ENCODE measurements at places on chromosomes 12 and 14.

DNA sequence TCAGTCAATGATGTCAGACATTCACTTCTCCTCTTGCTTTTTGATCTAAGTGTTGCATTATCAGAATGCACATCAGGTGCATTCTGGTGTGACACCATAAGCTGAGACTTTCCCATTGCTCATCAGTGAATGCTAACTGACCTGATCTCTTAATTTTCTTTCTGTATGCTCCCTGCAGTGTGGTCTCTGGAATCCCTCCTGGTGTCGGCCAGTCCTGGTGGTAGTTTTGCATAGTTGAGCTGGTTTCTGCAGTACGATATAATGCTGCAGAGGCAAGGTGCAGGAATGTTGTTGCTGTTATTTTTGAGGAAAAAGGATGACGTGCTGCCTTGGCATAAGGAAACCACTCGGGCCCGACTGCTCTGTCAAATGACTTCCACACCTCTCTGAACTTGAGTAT is 11.0 kb upstream of the SRP54 start:
- no peak for DNase-seq

- no peak for DNase-seq
These were observed 14.3 kb downstream of the XRCC3 start for GRCh38 chr14:103700753-103701490.

- DNase-seq = no peak
These were observed 19.3 kb upstream of the CCER1 start for GRCh38 chr12:90974286-90974685.

DNA sequence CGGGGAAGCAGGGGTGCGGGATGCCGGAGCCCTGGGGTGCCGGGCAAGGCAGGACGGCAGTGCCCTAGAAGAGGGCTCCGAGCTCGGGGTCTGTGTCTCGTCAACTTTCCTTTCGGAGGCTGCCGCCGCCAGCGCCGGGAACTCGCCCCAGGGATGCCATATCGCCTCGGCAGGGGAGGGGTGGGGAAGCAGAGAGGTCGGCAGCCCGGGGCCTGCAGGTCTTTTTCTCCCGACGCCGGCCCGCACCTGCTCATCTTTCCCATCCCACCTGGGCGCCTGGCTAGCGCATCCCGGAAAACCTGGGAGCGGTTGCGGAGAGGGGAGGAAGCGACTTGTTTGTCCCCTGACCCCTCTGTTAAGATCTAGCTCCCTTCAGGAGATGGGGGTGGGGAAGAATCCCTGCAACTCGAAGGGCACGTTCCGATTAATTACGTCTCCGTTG is 547 bp downstream of the CNTN1 start:
- DNase-seq = no peak

- DNase-seq = peak; percentile 99
These were observed at the start of gene FOXG1 for GRCh38 chr14:28766469-28766955. TSS of gene FOXG1 (plus strand) at chr14:28766787. CDS start at chr14:28767280, 493 bp downstream.

GRCh38 chr14:23518709-23519108 is 32.9 kb downstream of the ZFHX2 start:
- DNase-seq = no peak

DNA sequence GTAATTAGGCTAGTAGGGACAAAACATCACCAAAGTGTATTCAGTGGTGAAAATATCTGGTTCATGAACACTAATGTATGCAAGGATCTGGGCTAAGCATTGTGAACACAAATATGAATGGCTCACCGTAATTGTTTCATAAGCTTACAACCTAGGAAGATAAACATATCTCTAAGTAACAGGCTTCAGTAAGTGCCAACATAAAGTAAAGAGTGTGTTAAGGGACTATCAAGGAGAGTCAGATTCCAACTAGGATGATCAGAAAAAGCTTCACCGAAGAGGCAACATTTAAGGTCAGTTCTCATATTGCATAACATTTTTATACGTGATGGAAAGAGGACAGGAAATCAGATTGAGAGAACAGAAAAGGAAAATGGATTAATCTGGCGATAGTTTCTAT is 29.4 kb downstream of the ABCC9 start:
- DNase-seq = no peak

DNA sequence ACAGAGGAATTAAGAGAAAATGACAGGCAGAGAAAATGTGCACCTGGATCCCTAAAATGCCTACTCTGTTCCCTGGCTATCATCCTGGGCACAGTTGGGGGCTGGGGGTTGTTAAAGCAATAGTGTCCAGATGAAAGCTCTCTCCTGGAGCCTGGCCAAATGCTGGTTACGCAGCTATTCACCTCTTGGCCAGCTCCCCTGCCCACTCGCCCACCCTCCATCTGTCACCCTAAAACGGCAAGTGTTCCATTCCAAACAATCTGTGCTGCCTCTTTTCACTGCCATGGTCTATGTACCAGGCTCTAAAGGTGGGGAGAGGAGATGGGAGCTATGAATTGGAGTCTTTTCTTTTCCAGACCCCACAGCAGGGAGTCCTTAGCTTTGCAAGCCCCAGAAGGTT is 24.7 kb upstream of the NPFF start:
- DNase-seq = peak; percentile 54

- DNase-seq = no peak
These were observed 285.0 kb downstream of the SLC6A15 start for GRCh38 chr12:84627593-84627992.

- no peak for DNase-seq
These were observed 4.3 kb downstream of the MFAP5 start for GRCh38 chr12:8658346-8658745.

DNA sequence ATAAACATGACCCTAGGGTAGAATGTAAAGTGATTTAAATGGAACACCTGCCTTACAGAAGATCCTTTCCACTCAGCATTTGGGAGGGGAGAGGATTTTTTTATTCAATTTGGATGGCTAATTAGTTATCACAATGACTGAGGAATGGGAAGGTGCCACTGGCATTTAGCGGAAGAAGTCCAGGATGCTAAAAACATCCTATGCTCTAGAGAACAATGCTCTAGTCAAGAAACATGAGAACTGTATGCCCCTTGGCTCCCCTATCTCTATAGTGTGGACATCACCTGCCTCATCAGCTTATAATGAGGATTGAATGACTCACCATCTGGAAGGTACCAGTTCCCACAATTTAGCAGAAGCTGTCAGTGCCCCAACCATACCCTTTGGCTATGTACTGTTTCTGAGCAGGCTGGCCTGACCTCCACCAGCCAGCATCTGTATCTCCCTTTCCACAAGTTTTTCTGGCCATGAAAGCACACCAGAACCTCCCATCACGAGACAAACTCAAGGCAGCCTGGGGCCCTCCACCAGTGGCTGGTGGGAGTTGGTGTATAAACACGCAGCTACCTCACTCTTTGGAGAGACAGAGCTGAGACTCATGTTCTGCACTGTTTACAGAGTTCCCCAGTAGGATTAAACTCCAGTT is 109.7 kb upstream of the VASH1 start:
- DNase-seq = no peak

DNA sequence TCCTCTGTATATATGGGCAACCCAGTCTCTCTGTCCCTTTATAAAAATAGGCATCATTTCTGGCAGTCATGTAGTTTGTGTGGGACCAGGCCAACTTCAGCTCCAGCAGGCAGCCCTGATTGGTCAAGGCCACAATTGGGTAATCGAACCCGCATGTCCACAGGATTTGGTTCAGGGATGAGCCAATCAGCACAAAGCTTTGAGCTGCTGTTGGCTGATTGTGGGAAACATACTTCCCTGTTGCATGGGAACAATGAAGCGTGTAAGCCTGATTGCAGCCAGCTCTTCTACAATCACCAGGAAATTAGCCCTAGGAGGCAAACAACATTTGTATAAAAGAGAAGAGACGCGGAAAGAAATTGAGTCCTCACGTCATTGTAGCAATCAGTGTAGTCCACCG is 328.6 kb downstream of the PCNX1 start:
- DNase-seq = no peak

DNA sequence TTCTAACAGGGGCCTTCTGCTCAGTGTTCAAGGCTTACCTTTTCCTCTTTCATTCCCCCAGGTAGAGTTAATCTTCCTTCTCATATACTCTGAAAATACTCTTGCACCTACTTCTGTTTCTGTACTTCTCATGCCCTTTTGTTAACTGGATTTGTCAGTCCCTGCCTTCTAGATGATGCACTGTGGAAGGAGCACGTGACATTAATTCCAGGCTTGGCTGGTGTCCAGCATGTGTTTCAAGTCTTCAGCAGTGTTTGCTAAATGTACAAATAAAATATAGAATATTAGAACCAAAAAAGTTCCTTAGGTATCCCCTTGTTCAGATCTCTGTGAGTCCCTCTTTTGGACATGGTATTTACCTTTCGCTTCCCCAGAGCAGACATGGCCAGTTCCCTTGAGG is 27.9 kb upstream of the EVL start:
- DNase-seq = no peak

- no peak for DNase-seq
These were observed 159.3 kb downstream of the PDE3A start for GRCh38 chr12:20527417-20528163.

DNA sequence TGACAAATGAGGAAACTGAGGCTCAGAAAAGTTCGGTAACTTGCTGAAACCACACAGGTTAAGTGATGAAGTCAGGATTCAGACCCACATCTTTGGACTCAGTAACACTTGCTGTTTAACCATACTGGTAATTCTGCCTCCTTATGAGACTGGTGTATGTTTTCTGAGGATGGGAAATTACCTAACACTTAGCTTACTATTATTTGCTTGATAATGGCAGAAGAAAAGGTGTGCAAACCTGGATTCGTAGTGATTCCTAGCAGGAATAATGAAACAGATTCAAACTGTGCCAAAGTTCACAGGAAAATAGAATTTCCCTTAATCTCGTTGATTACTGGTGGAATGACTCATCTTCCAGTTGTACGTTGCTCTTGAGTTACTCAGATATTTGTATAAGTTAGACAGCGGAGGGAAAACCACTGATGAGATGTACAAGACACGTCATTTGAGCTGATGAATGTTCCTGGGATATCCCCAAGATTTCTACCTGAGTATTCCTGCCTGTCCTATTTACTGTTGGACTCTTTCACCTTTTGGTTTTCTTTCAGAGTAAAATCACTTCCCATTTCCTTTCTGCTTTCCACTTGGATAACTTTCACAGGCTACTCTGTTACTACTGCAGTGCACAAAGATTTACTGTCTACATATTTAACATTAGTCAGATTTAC is 37.5 kb downstream of the PRORP start:
- no peak for DNase-seq

DNA sequence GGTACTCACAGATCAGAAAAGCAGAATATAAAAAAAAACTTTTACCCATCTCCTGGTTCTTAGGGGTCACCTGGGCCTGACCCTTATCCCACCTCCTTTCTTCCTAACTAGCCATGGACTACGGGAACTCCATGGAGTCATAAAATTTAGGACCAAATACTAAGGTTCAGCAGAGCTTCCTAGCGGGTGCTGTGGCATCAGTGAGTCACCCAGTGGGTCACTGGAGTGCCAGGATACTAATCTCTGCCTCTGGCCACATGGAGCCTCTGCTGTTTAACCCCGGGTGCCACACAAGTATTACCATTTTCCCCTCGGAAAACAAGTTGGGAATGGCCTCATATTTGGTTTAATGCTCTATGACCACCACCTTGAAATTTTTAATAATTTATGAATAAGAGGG is 6.9 kb downstream of the ZBTB39 start:
- DNase-seq = no peak

DNA sequence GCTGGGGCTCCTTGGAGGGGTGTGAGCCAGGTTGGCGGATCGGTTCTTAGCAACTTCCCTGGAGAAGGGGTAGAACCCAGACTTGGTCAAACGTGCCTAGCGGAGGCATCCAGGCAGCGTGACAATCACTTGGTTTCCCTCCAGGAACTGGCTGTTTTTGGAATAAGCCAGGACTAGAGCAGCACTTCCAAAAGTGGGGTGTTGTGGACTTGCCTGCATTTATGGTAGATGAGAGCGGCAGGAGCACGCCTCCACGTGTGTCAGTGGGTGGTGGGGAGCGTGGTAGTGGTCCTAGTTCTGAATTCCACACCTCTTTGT is 2.8 kb downstream of the PRMT8 start:
- no peak for DNase-seq

GRCh38 chr14:49619730-49620129 is 696 bp downstream of the RPL36AL start:
- DNase-seq = no peak

GRCh38 chr14:81766321-81766915 is 232.8 kb upstream of the SEL1L start:
- no peak for DNase-seq

- DNase-seq = no peak
These were observed 1278.1 kb downstream of the AACS start for GRCh38 chr12:126343321-126343720.

DNA sequence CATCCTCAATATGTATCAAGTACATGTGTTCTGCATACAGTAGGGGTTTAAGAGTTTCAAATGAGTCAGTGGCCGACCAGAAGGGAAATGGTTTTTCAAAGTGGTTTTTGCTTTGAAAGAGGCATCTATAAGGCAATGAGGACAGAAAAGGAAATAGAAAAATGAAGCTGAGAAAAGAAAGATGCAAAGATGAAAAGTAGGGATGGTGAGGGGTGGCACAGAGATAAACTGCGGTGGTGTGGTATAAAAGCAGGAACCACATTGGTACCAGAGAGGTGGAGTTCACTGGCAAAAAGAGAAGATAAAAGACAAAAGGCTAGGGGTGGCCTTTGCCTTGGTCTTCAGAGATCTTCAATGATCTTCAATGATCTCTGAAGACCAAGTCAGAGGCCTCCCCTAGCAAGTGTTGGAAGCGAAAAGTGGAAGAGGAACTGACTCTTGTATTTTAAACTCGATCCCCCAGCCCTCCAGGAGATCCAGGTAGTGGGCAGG is 144.0 kb upstream of the KRR1 start:
- no peak for DNase-seq

DNA sequence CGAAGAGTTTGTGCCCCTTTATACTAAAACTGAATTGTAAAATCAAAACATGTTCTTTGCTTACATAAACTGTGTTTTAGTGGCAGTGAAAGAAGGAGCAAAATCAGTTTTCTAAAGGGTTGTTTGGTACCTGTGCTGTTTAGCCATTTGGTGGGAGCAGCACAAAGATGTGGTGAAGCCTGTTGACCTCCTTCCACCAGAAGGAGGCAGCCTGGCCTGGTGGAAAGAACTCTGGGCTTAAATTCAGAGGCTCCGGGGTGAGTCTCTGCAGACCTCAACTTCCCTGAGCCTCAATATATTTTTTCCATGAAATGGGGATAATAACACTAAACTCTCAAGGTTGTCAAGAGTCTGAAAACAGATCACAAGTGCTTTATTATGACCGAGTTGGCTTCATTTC is 502.5 kb downstream of the VRK1 start:
- no peak for DNase-seq

- DNase-seq = no peak
These were observed 34.7 kb upstream of the SLC2A3 start for GRCh38 chr12:7970475-7971252.

DNA sequence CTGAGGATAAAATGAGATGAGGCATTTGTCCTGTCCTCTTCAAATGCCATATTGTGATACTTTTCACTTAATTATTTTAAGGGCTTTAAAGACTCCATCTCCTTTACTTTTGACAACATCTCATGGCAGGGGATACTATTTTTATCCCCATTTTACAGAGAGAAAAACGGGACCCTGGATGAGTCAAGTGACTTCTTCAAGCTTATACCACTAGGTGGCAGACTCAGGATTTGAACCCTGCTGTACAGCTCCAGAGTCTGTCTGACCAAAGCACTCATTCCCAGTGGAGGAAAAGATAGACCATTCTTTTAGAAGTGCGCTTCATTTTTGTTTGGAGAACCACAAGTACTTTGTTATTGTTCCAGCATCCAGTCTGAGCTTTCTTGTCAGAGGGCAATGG is 1.7 kb upstream of the SMOC1 start:
- peak; percentile 77 for DNase-seq

GRCh38 chr12:116969615-116970585 is 59.1 kb downstream of the FBXW8 start:
- DNase-seq = peak; percentile 93

- no peak for DNase-seq
These were observed 21.8 kb upstream of the RPS6KA5 start for GRCh38 chr14:91082282-91082681.
